ENCODE measurements at places on chromosomes 4 and X.

- no peak for DNase-seq
Measured at GRCh38 chrX:50770702-50771101, 43.3 kb downstream of the SHROOM4 start.

- DNase-seq, result peak; percentile 44
Measured at GRCh38 chrX:45847961-45848360, 647.3 kb upstream of the DIPK2B start.

DNA sequence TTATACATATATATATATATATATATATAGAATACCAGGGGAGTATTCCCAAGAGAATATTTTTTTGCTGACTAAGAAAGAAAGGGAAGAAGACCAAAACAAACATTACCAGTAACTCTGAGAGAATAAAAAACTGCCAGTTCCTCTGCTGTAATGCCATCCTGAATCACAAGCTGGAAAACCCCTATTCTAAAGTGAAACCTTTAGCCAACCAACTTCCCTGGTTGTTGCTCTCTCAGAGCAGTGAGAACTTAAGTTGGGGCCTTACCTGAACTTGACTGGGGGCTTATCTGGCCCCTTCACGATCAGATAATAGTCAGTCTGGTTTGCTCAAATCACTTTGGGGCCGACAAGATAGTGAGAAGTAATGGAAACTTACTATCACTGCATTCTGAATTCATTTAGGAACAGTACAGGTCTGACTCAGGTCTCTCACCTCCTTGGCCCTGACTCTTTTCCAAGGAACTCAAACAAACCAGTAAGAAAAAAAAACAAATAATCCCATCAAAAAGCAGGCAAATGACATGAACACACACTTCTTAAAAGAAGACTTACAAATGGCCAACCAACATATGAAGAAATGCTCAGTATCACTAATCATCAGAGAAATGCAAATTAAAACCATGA lies 62.5 kb downstream of the CD40LG start:
- peak; percentile 6 for DNase-seq

DNA sequence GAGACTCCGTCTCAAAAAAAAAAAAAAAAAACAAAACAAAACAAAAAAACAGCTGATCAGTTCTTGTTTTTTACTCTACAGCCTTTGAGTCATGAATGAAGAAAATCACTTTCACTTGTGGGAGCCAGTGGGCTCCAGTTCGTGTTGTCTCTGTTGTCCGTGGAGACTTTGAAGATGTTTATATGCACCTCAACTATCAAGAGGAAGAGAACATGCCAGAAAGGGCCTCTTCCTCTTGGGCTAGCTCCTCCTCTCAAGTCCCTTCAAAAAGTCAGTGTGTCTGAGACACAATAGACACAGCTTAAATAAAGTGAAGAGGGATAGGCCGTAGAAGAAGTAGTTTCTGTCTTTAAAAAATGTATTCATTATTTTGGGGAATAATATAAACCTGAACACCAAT lies 182.7 kb downstream of the KDR start:
- no peak for DNase-seq
